ENCODE measurements at places on chromosomes 1 and 21.

- DNase-seq, result no peak
Observed at GRCh38 chr1:24117722-24118409, 5.9 kb upstream of the MYOM3 start.

DNA sequence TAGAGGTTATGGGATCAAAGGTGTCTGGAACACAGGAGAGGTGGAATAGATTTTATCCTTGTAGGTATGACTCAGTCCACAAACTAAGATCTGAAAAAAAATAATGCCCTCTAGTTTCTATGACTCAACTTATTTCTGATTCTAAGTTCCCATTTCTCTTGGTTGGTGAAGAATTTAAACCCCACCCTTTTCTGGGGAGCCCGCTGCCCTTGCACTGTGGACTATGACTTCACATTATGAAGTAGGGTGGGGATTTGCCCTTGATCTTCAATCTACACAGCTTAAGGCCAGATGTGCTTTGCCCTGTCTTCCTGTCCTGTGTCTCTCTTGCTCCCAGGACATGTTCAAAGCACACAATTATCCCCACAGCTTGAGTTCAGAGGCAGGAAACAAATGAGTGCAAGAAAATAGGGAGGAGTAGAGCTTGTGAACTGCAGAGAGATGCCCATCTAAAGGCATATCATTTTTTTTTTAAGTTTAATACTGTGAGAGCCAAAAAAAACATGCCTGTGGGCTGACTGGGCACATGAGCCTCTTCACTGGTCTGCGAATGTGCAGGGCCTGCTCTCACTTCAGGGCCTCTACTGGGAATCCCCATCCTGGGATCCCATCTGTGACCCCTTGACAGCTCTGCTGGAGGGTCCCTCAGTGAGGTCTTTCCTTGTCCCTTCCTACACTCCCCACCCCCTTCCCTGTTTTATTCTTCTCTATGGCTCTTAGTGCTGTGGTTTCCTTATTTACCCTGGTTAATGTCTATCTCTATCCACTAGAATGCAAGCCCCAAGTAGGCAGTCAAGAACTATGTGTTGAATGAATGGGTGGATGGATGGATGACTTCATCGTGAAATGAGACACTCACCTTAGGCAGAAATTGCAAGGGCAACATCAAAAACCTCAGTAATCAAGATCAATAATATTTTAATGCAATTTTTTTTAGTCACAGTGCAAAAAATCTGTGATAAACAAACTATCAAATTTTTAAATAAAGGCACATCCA, 61.5 kb downstream of the CD58 start:
- DNase-seq, result no peak

DNA sequence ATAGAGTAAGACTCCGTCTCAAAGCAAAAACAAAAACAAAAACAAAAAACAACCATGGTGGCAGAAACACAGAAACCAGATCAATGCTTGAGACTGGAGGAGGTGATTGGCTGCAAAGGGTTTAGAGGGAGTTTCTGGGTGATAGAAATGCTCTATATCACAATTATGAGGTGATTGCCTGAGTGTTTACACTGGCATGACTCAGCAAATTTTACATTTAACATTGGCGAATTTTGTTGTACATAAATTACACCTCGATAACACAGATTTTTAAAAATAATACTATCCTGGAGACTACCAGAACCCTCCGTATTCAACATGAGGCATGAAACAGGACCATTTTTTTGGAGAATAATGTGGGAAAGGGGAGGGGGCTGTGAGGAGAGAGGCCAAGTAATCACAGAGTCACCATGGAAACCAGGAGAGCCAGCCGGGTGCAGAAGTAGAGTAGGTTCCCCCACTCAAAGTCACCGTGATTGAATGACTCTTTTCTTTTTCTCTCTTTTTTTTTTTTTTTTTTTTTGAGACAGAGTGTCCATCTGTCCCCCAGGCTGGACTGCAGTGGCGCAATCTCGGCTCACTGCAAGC, 24.3 kb downstream of the HEYL start:
- DNase-seq, result no peak

- no peak for DNase-seq
Observed at GRCh38 chr1:157136133-157136532, 2.1 kb downstream of the ETV3 start.

DNA sequence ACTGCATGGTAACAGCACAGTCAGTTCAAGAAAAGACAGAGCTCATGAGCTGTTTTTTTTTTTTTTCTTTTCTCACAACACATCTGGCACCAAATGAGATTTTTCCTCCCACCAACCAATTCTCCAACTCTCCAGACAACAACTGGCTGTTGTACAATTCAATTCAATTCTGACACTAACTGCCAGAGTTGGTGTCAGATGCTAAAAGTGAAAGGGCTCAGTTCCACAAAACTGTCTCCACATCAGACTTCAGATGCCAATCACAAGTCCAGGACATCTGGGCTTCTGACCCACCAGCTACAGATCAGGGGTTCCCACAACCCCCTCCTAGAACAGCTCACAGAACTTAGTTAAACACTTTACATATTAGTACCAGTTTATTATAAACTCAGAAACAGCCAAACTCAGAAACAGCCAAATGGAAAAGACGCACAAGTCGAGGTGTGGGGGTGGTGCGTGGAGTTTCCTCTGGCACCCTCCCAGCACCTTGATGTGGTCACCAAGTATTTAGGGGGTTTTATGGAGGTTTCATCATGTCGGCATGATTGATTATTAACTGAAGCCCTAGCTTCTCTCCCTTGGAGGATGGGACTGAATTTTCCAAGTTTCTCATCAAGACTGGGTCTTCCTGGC, 39.2 kb upstream of the LRRC8D start:
- DNase-seq, result no peak

GRCh38 chr1:203462878-203463277, 12.7 kb upstream of the PRELP start:
- no peak for DNase-seq

DNA sequence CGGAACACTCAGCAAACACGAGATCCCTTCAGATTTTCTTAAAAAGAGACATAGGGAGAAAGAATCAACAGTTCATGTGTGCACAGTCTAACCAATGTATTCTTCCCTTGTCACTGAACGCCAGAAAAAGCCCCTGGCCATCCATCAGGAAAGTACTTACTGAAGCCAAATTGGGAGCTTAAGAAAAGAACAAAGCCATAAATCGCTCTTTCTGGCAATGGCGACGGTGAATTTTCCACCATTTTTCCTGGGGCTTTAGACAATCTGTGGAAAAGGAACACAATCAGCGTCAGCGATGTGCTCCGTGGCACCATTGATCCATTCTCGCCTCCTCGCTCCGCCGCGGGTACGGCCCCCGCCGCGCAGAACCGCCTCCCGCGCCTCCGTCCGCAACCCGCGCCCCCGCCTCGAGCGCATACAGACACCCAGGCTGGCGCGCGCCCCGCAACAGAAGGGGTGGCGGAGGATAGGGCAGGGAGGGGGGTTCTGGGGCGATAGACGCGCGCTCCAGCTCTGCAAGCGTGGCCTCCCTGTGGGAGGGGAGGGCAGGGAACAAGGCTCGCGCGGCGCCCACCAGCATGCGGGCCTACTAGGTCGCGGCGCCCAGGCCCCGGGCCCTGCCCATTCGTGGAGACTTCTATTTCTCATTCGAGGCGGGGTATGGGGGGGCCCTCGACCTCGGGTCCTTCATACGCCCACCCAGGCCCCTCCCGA, 440 bp downstream of the PIGP start:
- peak; percentile 86 for DNase-seq

GRCh38 chr1:214385428-214385827, 104.5 kb downstream of the SMYD2 start:
- DNase-seq, result no peak

GRCh38 chr1:202058001-202058908, 47.9 kb downstream of the ELF3 start:
- DNase-seq, result no peak

DNA sequence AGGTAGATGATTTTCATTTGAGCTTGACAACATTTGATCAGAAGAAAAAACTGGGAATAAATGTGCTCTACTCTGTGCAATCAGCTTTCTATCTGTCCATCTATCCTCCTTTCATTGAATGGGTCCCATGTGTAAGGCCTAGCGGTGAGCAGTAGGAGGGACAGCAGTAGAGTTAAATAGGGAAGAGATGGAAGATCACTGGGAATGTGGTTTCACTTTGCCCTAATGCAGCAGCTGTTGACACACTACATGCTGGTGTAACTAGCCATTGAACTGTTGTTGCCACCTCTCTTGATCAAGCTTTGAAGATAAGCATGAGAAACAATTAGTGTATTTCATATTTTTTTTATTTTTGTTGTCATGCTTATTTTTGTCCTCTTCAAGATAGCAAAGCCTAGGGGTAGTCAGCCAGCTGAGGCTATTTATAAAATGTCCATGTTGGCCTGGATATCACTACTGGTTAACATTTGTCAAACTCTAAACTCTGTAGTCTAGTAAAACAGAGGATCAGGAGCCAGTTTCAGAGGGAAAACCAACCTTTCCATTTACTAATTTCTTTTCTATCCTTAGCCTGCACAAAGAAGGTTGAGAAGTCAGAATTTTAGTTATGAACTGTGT, 41.9 kb downstream of the CACNA1E start:
- no peak for DNase-seq

GRCh38 chr1:83787246-83787998, 211.5 kb downstream of the TTLL7 start:
- no peak for DNase-seq

DNA sequence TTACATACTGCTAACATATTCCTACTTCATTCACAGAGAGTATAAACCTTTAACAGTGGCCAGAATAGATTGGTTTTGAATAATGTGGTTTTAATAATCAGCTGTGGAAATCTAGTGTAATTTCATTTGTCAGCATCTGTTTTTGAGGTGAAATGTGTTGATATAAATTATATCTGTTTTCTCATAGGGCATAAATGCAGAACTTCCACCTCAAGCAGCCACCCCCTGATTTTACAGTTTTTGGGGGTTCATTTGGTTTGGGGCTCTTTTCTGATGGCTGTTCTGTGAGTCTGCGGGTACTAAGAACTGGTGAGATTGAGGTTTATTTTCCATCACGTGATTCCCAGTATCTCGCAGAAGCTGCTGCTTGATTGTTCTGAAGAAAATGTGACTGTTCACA, 23.2 kb downstream of the EDARADD start:
- DNase-seq, result no peak

GRCh38 chr21:37370152-37371040, 3.8 kb downstream of the DYRK1A start:
- no peak for DNase-seq

- no peak for DNase-seq
Observed at GRCh38 chr1:60861961-60862567, 220.3 kb upstream of the NFIA start.

GRCh38 chr1:160428655-160429054, 28.3 kb downstream of the VANGL2 start:
- peak; percentile 70 for DNase-seq

DNA sequence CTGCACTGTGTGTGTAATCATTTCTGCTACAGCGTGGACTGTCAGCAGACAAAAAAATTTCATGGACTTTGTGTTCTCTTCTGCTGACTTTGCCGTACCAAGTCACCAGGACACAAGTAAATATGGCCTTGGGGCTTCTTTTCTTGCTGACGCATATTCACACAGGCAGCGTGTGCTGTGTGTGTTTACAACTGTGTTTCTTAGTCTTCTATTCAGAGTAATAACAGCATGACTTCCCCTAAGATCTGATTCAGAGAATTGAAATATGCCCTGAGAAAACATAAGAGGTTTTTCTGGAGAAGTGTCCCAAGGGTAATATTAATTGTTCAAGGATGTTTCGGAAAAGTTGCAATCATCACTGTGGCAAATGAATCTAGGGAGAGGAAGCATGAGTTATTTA, 47.1 kb upstream of the DYNLT5 start:
- no peak for DNase-seq

DNA sequence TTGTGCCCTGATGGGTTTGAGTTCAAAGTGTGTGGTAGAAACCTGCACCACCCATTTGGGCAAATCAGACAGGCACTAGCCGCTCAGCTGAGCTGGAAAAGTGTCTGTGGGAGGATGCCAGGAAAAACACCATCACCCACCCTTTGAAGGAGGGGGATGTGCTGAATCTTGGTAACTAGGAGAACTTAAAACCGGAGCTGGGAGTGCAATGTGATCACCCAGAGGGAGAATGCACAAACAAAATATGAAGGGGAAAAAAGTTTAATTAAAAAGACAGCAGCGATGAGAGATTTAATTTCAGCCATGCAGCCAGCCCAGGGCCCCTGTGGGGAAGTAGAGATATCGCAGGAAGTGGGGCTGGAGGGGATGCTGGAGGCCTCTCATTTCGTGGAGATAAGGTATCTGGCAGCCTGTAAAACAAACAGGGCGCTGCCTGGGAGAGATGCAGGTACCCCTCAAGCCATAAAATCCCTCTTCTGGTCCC, 86.8 kb upstream of the BCAR3 start:
- DNase-seq, result no peak

DNA sequence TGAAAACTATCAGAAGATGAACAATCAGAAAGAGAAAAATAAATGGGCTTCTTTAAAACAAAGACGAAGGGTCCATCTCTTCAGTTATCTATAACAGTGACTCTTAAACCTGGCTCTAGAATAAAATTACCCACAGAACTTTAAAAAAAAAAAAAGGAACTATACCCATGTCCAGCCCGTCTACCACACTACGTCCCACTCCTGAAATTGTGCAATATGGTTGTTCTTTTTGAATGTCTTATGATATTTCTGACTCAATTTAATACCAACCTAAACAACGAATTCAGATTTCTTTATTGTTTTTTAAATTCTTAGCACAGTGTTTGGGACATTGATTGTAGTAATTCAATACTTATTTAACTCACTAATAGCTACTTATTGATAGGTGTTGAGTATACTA, 246.3 kb downstream of the DPYD start:
- DNase-seq, result no peak

DNA sequence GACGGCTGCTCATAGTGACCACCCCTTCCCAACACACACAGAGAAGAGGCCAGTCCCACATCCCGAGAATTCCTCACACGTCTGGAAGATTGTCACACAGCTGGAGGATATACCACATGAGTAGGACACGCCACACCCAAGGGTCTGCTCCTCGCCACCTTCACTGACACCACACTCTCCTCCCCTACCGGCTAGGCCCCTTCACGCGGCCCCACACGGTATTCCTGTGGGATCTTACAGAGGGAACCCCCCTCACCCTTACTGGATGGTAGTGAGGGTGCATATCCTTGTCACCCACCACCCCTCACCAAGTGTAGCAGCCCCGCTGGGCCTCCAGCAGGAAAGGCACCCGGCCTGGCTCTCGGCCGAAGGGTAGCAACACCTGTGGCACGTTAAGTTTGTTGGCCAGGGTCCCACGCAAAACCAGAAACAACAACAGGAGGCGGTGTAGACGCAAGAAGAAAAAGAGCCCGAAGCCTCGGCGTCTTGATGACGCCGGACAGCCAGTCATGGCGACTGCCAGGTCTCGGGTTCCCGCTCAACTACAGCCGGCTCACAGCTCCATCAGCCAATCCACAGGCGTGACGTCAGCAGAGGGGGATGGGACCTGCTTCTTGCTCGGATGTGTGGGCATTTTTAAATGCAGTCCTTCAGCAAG, at the start of gene NUP210L:
Gene NUP210L, minus strand, starts transcription at position 540 of the 658 bp plus-strand sequence.
- no peak for DNase-seq

GRCh38 chr1:174818951-174819350, 180.8 kb upstream of the CACYBP start:
- no peak for DNase-seq

- peak; percentile 96 for DNase-seq
Observed at GRCh38 chr1:225474986-225475820, 47.4 kb upstream of the LBR start.

Measured in D341Med (cell line).